NCI-H526 (cell line): ENCODE measurements at places on chromosomes 1 and 21.

- no peak for DNase-seq
Measured at GRCh38 chr1:224894915-224895314, 34.6 kb upstream of the DNAH14 start.

DNA sequence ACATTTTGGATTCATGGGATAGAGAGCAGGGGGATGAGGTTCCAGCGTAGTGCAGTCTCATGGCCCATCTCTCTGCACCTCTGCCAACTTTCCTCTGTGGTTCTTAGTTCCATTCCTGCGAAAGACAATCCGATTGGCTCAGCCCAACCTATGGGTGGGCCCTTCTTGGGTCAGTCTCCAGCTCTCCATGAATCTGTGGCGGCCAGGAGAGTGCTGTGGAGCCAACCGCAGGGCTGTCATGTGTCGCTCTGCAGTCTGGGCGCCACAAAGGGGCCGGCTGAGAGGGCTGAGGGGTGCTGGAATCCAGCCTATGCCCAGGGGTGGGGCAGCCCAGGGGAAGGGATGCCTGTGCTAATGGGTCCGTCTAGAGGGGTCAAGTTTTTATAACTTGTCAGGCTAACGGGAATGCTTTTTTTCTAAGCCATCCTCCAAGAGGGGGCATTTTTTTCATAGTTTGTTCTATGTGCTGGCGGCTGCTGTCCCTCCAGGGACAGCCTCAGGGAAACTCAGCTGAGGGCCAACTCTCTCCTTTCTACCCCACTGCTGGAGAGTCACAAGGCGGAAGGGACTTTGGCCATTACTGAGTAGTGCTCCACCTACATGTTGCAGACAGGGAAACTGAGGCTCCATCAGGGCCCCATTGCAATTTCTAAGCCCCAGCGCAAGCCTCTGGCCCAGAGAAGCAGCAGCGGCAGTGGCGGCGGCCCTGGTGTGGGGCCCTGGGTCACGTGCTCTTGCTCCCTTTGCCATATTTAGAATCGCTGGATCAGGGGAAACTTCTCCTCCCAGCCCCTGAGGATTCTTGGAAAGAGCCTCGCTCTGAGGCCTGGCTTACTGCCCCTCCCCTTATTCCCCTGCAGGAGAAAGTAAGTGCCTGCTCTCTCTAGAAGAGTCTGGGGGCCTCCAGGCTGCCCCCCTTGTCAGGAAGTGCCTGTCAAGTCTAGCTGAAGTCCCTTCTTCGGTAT, 23.4 kb downstream of the KCNQ4 start:
- no peak for DNase-seq

DNA sequence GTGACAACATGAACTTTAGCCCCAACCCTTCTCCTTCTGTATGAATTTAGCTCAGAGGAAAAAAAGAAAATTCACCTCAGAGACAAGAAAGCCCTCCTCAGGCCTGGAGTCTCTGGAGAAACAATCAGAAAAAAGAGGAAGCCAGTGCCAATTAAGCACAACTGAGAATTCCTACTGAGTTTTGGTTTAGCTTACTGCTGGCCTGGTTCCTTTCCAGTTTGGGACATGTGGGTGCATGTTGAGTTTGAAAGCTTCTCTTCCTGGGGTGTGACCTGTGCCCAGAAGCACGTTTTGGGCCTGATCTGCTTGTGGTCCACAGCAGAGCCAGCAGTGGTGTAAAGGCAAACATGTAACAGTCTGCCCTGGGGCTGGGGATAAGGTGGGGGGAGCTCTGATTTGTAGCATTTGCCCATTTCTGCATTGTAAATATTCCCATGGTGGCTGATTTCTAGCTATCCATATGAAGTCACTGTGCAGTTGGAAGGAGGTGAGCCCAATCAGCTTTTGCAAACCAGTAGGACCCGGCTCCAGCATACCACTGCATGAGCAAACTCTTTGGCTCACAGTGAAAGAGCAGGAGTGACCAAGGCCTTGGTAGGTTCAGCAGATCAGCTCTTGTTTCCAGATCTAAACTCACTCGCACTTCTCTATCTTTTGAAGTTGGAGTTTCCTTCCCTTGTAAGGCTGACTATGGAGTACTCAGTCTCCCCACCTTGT, 4.7 kb upstream of the THEM5 start:
- DNase-seq = no peak

- no peak for DNase-seq
Measured at GRCh38 chr1:173422456-173422976, 54.6 kb upstream of the PRDX6 start.

- no peak for DNase-seq
Measured at GRCh38 chr21:41478319-41479177, 29.4 kb downstream of the TMPRSS2 start.

- peak; percentile 90 for DNase-seq
Measured at GRCh38 chr1:187626056-187626455, 797.3 kb downstream of the PLA2G4A start.

GRCh38 chr1:67433837-67434236, 3.6 kb upstream of the SERBP1 start:
- no peak for DNase-seq

DNA sequence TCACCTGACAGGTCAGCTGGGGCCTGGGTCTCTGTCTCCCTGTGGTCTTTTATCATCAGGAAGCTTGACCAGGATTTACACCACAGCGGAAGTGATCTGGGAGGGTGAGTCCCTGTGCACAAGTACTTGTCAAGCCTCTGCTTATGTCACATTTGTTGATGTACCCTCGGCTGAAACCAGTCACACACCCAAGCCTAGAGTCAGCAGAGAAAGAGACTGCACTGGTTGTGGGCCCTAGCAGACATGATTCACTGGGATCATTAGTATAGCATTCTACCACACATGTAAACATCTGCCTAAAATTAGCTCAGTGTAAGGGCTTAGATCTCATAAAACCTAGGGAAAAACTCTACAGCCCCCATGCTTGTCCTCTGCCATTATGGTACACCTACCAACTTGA, 79.3 kb upstream of the LAMC2 start:
- no peak for DNase-seq

DNA sequence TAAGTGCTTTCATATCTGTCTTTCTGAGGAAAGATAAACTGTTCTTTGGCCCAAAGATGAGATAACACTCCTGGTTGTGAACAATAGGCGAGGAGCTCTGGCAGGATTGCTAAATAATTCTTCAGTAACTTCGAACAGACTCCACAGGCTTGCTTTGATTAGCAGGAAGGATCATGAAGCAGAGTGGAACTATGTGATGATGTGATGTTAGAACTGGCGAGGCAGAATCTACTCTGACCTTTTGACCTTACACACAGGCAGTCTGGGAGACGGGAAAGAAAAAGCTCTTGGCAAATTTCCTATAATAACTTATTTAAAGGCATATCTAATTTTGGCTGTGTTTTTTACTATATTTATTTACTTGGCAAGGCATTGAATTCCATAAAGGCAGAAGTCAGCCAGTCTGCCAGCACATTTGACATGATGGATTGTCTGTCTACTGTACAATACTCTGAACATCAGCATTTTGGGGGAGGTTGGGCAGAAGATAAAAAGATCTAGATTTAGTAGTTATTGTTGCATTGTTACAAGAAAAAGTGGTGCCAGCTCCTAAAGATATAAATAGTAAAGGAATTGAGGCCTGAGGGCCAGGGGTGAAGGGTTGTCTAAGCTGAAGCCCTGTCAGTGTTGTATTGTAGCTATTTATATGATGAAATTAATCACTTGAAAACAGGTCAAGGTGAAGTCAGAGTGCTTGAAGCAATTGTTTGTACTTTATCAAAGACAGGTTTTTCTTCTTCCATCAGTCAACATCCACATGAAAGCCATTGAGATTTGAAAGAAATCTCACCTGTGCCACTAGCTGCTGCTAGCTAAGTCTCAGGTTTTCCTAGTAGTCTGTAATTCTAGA, 708.8 kb downstream of the LTN1 start:
- DNase-seq = no peak

GRCh38 chr1:43454270-43455011, 710 bp upstream of the HYI start:
- DNase-seq = peak; percentile 64

DNA sequence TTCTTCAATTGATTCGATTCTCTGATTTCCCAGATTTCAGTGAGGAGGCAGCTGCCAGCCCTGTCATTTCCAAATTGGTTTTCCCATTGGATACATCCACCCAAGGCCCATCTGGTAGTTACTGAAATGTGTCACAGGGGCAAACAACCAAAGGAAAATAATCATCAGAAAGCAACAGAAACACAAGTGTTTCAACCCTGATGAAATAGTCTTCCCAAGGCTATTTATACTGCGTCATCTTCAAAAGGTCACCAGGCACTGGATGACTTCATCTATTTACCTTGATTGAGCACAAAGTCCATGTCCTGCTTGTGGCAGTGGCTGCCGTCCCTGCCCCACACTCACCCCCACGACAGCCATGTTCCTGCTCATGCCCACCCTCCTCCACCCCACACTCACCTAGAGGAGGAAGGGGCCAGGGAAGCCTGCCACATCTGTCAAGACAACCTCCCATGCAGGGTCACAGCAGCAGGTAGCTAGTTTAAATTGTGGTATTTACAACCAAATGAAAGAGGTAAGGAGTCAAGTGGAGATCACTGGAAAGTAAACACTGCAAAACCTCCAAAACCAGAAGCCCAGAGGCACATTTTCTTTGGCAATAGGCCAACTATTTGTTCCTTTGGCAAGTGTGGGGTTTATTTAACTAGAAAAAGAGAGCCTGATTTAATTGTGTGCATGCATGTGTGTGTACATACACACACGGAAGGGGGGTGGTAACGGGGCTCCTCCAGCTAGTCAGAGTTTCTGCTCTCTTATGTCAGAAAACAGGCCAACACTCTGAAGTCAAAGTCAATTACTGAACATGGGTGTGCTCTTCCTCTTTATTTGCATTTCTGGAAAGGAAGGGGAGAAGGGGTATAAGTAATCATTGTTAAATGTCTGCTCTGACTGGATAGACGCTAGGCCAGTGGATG, 49.5 kb upstream of the RAB4A start:
- peak; percentile 31 for DNase-seq

- no peak for DNase-seq
Measured at GRCh38 chr1:79711001-79711431, 704.5 kb upstream of the ADGRL4 start.

- DNase-seq = no peak
Measured at GRCh38 chr1:208170252-208170651, 73.9 kb downstream of the PLXNA2 start.

- DNase-seq = no peak
Measured at GRCh38 chr1:40264354-40264781, 6.3 kb downstream of the ZMPSTE24 start.

GRCh38 chr1:150183061-150183460, 33.3 kb downstream of the PLEKHO1 start:
- DNase-seq = no peak

DNA sequence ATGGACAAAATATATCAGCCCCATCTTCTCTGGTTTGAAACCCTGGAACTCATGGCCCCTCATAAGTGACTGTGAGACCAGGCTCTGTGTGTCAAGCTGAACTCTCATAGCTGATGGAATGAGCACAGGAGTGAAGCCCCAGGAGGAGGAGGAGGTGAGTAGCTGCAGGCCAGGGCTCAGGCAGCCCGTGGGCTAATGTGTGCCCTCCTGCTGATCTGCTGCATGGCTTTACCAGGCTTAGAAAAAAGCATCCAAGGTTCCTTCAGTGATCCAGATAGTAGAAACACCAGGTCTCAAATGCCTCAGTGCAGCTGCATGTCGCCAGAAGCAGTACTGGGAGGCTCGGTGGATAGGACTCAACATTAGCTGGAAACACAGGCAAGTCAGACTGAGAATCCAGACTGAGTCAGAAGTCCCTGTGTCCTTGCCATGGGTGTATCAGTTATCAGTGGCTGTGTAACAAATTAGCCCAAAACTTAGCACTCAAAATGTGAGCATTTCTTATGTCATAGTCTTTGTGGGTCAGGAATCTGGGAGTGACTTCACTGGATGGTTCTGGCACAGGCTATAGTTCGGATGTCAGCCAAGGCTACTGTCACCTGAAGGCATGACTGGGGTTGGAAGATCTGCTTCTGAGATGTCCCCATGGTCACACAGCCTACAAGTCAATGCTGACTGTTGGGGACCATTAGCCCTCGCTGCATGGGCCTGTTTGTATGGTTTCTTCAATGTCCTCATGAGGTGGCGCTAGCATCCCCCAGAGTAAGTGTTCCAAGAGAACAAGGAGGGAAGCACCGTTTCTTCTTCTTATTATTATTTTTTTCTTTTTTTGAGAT, 255.4 kb upstream of the IRF2BP2 start:
- no peak for DNase-seq

- peak; percentile 53 for DNase-seq
Measured at GRCh38 chr1:165408518-165408917, 36.4 kb downstream of the RXRG start.

GRCh38 chr1:54795356-54795665, 5.8 kb downstream of the TTC22 start:
- no peak for DNase-seq

DNA sequence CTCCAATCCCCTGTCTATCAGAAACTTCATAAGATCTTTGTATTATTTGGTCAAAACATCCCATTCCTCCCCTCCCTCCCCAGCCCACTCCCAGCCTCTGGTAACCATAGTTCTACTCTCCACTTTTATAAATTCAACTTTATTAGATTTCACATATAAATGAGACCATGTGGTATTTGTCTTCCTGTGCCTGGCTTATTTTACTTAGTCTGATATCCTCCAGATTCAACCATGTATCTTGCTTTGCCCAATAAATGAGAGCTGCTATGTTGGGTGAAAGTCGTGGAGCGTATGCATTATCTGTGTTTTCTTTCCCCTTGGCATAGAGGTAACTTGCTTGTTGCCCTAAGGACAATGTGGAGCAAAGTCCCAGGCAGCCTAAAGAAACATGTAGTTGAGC, 28.5 kb upstream of the CHRM3 start:
- no peak for DNase-seq

DNA sequence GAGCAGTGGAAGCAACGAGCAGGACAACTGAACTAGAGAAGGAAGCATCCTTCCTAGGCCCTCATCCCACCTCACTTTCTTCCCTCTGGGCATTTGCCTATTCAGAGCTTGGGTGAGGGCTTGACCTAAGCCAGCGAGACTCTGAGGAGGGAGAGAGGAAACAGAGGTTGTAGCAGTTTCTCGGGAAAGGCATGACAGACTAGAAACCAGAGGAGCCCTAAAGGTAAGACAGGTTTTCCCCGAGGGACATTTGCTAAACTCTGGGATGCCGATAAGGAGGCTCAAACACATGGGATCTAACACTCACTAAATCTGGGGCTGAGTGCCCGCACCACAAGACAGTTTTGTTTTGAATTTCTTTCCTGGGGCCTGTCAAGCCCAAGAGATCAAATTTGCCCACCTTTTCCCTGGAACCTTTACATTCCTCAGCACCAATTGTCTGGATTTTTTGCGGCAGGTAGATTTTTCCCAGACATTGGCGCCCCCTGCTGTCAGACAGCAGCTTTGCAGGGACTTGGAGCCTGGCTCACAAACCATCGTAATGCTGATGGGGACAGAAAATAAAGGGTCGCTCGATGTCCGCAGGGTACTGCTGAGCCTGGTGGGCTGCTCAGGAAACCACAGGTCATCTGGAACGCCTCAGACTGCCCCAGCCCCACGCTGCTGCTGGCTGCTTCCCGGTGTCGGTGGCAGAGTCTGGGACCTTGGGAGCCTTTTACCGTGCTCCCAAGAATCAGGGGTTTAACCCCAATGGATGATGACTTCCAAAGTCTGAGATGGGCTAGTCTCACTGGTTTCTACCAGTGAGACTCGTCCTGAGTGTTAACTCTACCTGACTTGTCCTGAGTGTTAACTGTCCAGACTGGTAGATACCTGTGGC, 23.4 kb upstream of the TSPAN2 start:
- peak; percentile 49 for DNase-seq

- peak; percentile 49 for DNase-seq
Measured at GRCh38 chr1:89987159-89987819, 7.6 kb upstream of the ZNF326 start.

GRCh38 chr1:86423873-86424272, at the start of gene CLCA2:
Gene CLCA2, plus strand, starts transcription at chr1:86424171. Its CDS starts 77 bp downstream, at chr1:86424248.
- no peak for DNase-seq

- DNase-seq = peak; percentile 86
Measured at GRCh38 chr1:185156288-185156853, 382 bp downstream of the TRMT1L start.

- DNase-seq = no peak
Measured at GRCh38 chr1:204626381-204626780, 59.2 kb downstream of the LRRN2 start.
